ENCODE measurements at places on chromosomes 12 and 14.

GRCh38 chr12:53805791-53806190 lies 54.0 kb upstream of the CISTR start:
- no peak for DNase-seq

- DNase-seq: no peak
These were observed 610.7 kb downstream of the VRK1 start for GRCh38 chr14:97407701-97408407.

DNA sequence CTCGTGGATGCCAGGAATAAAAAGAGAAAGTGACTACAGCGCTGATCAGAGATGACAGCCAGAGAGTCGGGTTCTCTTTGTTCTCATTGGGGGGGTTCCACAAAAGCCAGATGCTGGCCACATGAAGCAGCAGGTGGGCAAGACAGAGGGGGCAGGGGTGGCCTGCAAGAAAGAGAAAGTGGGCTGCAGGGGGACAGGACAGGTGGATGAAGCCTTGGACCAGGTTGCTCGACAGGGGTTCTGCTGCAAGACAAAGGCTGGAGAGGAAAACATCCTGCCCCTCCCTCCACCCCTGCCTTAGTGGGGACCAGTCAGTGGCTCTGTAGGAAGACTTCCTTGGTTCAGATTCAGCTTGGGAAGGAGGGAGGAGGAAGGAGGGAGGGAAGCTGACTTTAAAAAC lies 126.2 kb downstream of the KSR2 start:
- DNase-seq: no peak

DNA sequence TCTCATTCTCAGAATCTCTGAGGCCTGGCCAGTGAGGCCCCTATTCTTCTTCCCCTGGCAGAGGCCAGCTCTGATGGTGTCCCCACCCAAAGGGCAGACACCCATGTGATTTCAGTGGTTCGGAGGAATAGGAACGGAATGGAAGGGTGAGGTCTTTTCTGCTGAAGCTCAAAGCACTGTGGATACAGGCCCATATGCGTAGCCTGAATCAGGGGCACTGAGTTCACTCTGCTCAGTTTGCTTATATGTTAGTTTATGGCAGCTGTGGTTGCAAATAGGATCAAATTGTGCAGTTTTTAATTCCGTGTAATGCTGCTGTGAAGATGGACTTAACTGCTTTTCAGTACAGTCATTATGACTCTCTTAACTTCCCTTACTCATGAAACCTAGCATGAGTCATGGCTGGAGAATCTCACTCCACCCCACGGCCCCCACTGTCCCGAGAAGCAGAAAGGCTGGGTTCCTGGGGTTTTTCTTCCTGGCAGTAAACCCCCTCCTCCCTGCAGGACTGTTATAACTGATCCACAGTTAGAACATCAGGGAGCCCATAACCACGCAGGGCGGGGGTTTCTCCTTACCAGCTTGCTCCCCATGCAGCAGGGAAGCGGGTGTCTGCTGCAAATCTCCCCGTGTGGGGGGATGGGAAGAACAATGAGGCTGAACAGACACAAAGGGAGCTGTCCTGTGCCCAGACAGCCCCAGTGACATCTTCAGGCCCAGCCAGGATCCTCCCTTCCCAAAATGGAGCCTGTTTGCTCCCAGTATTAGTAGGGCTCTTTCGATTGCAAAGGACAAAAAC lies 122.7 kb downstream of the SLC38A6 start:
- DNase-seq: no peak

GRCh38 chr14:104576232-104576969 lies 3.2 kb upstream of the C14orf180 start:
- no peak for DNase-seq

DNA sequence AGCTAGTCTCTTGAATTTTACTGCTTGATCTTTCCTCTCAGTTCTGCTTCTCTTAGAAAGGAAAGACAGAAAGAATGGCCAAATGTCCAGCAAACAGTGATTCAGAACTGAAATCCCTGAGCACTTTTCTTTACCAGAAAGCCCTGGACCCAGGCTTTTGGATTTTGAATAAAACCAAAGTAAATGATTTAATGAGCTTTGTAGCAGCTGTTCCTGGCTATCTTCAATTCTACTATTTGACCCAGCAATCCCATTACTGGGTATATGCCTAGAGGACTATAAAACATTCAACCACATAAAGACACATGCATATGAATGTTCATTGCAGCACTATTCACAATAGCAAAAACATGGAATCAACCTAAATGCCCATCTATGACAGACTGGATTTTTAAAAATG lies 187.2 kb downstream of the PRKD1 start:
- DNase-seq: no peak

- DNase-seq: no peak
These were observed 25.6 kb downstream of the MDM1 start for GRCh38 chr12:68306564-68306963.

DNA sequence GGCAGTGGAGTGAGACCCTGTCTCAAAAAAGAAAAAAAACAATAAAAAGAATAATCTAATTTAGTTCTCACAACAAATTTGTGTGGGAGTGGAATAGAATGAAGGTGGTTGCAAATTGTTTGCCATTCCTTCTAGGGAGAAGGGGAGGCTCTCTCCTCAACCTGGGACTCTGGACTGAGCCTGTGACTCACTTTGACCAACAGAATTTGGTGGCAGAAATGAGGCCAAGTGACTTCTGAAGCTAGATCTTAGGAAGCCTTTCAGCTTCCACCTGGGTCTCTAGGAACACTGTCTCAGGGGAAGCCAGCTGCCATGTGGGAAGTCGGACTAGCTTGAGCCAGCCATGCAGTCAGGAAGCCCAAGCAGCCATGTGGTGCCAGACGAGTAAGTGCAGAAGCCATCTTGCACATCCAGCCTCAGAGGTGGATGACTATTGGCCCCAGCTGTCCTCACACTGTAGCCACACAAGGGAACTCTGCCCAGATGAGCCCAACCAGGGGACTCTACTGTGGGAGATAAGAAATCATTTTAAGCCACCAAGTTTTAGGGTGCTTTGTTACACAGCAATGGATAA lies 14.4 kb downstream of the ALDH2 start:
- DNase-seq: no peak

DNA sequence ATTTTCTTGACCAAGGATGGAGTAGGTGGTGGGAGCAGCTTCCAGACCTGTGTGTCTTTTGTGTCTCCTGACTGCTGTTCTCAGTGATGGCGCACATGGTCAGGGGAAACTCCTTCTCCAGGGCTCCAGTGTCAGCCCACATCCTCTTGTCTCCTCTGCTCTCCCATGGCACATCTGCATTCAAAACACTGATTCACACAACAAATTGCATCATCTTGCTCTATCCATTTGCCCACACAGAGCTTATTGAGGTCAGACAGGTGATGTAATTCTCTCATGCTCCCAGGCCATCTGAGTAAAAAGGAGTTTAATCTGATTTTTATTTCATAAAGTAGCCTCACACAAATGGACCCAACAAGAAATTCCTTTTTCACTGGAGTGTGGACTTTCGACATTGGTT lies 21.8 kb upstream of the TMEM132C start:
- no peak for DNase-seq

DNA sequence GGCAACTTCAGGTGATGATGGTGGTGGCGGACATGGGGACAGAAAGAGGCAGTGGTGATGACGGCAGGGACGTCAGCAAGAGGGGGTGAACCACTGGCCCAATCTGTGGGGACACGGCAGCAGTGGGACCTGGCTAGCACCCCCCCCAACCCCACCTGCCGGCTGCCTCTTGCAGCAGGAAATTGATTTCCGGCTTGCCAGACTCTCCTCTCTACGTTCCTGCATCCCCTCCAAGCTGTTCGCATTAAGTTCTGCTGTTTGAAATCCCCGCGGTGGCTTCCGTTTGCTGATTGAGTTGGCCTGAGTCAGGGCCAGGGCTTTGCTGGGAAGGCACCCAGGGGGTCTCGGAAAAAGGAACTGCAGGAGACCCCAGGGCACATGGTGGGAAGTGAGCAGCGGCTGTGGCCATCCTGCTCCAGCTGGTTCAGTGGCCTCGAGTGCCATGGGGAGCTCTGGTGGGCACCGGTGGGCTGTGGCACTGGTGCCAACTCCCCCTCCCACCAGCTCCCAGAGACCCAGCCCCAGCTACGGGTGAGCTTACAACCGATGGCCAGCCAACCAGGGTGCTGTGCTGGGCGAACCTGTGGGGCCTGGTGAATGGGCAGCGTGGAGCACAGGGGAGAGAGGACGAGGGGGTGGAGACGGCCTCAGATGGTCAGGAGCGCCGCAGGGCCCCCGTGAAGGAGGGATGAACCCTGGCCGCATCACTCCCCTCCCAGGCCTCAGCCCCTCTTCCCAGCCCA lies 14.6 kb upstream of the NUDT14 start:
- no peak for DNase-seq

DNA sequence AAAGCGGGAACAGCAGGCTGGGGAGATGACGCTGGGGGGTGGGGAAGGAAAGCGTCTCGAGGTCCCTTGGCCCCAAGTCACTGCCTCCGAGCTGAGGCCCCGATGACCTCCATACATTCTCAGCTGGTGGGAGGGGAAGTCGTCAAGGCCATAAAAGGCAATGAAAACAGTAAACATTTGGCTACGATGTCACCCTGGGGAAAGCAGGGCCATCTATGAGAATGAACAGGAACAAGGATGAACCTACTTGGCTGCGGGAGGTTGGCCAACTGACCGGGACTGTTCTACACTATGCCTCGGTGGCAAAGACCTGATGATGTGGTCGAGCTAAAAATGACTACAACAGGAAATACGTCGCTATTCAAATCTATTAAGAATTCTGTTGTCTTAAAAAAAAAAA lies 19.5 kb downstream of the PRKAB1 start:
- no peak for DNase-seq

- no peak for DNase-seq
These were observed 124.1 kb downstream of the PAPOLA start for GRCh38 chr14:96626121-96626768.

DNA sequence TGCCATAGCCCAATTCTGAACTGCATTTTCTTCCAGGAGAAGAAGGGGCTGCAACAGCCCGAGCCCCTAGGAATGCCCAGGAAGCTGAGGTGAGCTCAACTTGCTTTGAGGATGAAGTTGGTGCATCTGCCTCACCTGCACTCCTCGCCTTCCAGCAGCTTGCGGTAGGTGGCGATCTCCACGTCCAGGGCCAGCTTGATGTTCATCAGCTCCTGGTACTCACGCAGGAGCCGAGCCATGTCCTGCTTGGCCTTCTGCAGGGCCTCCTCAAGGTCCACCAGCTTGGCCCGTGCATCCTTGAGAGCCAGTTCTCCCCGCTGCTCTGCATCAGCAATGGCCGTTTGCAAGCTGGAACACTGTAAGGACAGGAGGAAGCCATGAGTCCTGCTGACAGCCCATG lies 6.0 kb downstream of the KRT75 start:
- DNase-seq: no peak

DNA sequence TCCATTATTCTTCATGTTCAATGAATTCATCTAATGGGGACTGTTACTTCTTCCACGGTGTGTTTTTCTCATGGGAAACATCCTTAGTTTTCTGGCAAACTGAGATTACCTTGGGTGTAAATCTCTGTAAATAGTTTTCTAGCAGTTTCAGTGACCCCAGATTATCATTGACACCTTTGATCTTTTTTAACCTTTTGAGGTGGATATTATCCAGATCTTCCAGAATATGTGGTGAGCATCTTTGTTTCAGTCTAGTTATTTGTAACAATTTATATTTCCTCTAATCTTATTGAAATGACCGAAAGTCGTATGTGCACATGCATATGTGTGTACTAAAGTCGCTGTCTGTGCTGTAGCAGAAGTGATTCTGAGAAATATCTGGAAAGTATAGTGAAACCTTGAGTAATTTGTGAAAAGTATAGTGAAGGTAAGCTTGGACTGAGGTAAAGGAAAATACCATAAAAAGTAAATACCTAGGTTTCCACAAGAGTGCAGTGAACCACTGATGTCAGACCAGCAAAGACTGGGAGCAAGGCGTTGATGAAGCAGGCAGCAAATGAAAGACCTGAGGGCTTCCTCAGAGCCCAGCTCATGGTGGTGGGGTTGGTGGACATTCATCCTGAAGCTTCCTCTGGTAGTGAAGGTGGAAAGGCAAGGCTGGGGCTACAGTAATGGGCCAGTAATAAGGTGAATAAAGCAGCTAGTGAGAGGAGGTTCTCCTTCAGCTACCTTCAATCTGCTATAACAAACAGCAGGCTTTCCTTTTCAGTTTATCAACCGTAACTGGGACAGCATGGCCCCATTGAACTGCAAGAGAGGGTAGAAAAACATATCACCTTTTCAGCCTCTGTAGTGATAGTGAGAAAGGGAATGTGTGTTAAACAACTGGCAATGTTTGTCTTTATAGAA lies 480.2 kb upstream of the FBXO33 start:
- DNase-seq: no peak

DNA sequence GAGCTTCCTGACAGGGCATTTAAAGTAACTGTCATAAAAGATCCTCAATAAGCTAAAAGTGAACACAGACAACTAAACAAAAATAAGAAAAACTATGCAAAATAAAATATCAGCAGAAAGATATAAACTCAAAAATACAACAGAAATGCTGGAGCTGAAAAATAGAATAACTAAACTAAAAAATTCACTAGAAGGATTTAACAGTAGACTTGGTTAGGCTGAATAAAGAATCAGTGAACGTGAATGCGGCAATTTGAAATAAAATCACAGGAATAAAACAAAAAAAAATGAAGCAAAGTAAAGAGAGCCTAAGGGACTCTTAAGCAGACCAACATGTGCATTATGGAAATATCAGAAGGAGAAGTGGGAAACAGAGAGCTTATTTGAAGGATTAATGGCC lies 74.6 kb downstream of the EGLN3 start:
- no peak for DNase-seq

DNA sequence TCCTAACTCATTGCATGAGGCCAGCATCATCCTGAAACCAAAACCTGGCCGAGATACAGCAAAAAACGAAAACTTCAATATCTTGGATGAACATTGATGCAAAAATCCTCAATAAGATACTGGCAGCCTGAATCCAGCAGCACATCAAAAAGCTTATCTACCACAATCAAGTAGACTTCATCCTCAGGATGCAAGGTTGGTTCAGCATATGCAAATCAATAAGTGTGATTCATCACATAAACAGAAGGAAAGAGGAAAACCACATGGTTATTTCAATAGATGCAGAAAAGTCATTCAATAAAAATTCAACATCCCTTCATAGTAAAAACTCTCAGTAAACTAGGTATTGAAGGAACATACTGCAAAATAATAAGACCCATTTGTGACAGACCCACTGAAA lies 56.5 kb upstream of the PPFIA2 start:
- DNase-seq: no peak

GRCh38 chr12:68970951-68971350 lies 38.0 kb upstream of the CPM start:
- DNase-seq: no peak

GRCh38 chr14:65940056-65940735 lies 527.7 kb downstream of the FUT8 start:
- DNase-seq: no peak

Measured in activated CD8-positive, alpha-beta memory T cell treated with anti-CD3 and anti-CD28 coated beads for 48 hours (primary cell).